ENCODE measurements at places on chromosomes 6 and 20. TPM values are rescaled to one million over a fixed set of nuclear protein-coding genes. Genes with fewer than 3 reads are reported as not detected.

- peaks cover 23% of the 10 kb centered on the region for H3K4me1 ChIP-seq
- no peak for DNase-seq
- no peak overlapping the region for H3K4me3 ChIP-seq
- H3K36me3 ChIP-seq: peaks cover 14% of the 10 kb centered on the region
- no peaks in the 10 kb centered on the region for H3K27me3 ChIP-seq
Measured at GRCh38 chr6:114051031-114051430, 80.1 kb upstream of the HDAC2 start.

- no peak overlapping the region for H3K4me3 ChIP-seq
- H3K27ac ChIP-seq: no peak overlapping the region
- no peak for DNase-seq
- H3K4me1 ChIP-seq: 0 out of 2 replicates have a peak, but pooled peaks cover 7% of the 10 kb centered on the region
Measured at GRCh38 chr20:43728686-43729255, 2.0 kb upstream of the GTSF1L start.

FAM83B gene
- 3.9 TPM for total RNA-seq

DNA sequence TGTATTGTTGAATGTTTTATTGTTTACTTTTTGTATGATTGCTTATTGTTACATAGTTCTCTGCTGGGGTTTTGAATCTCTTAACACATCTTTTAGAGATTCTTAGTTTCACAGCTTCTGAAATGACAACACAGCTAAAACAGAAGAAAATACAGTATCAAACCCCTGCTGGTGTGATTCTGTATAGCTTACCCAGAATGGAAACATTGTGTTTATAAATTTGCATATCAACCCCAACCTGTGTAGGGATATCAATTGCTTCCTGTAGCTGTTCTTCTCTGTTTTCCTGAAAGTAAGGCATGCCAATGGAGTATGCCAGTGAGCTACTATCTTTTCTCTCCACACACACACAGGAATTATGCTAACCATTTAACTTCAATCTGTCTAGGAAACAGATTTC, 64.3 kb upstream of the ID4 start:
- H3K36me3 ChIP-seq: no peaks in the 10 kb centered on the region
- no peak overlapping the region for H3K27ac ChIP-seq
- no peak for DNase-seq
- H3K4me1 ChIP-seq: peaks cover 6% of the 10 kb centered on the region

RNF114 gene
- total RNA-seq: 86.6 TPM

- peaks cover 48% of the 10 kb centered on the region for H3K36me3 ChIP-seq
- H3K4me3 ChIP-seq: no peak overlapping the region
- 0 out of 2 replicates have a peak, but pooled peaks cover under 1% of the 10 kb centered on the region for H3K4me1 ChIP-seq
- DNase-seq: no peak
Measured at GRCh38 chr6:144681334-144681733, 396.2 kb downstream of the UTRN start.

DNA sequence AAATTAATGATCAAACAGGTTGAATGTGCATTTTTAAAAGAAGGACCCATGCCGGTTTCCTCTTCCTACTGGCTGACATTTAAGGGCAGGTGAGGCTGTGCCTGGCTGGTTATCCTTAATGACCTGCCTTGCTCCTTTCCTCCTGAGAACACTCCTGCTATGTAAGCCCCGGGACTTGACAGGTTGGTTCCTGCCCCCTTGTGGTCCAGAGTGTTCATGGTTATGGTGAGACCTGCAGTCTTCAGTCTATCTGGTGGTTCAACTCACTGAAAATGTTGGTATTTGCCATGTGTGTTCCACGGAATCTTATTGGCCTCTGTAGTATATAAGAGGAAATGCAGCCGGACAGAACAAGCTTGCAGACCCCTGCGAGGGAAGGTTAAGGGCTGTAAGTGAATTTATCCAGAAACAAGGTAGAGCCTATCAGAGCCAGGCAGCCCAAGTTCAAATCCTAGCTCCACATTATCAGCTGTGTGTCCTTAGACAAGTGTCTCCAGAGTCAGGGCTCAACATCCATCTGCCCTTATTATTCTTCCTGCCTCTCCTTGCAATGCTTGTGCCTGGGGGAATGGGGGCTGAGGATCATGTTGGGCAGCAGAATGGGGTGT, 5.2 kb upstream of the BPIFA3 start:
- H3K27me3 ChIP-seq: peaks cover 4% of the 10 kb centered on the region
- no peaks in the 10 kb centered on the region for H3K36me3 ChIP-seq
- H3K4me3 ChIP-seq: no peak overlapping the region

DNA sequence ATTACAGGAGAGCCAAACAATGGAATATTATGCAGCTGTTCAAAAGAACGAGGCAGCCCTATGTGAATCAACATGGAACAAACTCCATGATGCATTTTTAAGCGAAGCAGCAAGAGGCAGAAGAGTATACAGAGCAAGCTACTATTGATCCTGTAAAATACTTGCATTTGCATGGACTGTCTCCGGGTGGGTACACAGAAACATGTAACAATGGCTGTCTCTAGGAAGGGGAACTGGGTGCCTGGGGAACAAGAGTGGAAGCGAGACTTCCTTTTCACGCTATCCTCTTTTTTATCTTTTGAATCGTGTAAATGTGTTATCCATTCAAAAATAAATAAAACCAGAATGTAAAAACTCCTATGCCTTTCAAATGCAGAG, 93.3 kb upstream of the SIRPA start:
- no peak for DNase-seq
- no peak overlapping the region for H3K27ac ChIP-seq
- H3K4me3 ChIP-seq: peak overlapping the region; percentile 84
- peaks cover 37% of the 10 kb centered on the region for H3K4me1 ChIP-seq
- H3K36me3 ChIP-seq: no peaks in the 10 kb centered on the region

DNA sequence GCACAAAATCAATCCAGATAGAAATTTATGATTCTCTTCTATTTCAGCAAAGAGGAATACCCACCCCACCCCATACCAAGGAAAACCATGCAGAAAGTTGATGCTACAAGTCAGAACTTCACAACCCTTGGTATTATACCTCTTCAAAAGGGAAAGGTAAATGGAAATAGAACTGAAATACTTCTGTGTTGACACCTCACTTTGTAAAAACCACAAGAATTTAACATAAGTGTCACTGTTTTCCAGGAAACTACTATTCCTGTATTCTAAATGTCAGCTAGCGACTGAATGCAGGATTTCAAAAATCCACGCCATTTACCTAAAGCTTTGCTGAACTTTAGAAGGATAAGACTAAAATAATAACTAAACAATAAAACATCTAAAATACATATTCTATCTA, 3.6 kb downstream of the CPNE1 start:
- H3K36me3 ChIP-seq: no peaks in the 10 kb centered on the region
- H3K27me3 ChIP-seq: no peaks in the 10 kb centered on the region
- H3K27ac ChIP-seq: no peak overlapping the region
- H3K4me3 ChIP-seq: peak overlapping the region; percentile 96
- DNase-seq: no peak

GUCA1A gene
- total RNA-seq: 10.9 TPM

DNA sequence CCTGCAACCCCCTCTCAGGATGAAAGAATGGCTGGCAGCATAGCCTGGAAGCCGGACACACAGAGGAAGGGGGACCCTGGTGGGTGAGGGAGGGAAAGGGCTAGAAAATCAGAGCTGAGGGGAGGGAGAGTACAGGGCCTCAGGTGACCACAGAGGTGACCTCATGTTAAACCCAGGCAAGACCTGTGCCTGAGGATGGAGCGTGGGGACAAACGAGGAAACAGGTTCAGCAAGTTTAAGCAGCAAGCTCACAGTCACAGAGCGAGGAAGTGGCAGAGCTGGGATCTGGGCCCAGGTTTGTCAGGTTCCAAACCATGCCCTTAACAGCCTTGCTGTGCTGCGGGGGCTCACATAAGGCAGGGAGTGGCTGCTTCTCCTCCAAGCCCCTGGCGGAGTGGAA, 4.0 kb upstream of the BPI start:
- H3K36me3 ChIP-seq: no peaks in the 10 kb centered on the region
- peaks cover 11% of the 10 kb centered on the region for H3K4me1 ChIP-seq
- no peak for DNase-seq
- no peak overlapping the region for H3K27ac ChIP-seq

FAM209A gene
- 0.28 TPM for total RNA-seq

DNA sequence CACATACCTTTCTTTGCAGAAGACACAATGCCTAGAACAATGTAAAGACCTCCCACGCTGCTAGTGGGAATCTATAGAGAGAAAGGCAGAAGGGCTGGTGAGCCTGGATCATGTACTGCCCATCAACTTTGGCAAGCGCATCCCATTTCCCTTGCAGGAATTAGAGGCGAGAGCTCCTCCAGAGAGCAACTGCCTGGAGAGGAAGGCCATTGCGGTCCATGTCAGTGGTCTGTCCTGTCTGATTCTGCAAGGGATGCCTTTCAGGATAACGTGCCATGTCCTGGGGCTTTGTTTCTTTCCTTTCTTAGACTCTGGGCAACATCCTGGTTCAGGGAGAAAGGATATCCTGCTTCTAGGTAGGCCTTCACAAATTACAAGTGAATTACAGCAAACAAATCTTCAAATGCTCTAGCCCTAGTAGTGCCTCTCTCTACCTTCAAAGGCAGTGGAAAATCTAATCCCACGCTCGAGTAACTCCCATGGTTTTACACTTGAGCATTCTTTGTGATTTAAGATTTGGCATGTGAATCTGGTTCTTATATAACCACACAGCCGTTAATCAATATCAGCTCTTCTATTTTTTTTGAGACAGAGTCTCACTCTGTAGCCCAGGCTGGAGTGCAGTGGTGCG, 38.5 kb downstream of the GCNT2 start:
- peak overlapping the region; percentile 94 for H3K4me3 ChIP-seq
- peaks cover 72% of the 10 kb centered on the region for H3K4me1 ChIP-seq
- no peak for DNase-seq
- H3K36me3 ChIP-seq: peaks cover 31% of the 10 kb centered on the region

- no peaks in the 10 kb centered on the region for H3K27me3 ChIP-seq
- peaks cover 3% of the 10 kb centered on the region for H3K36me3 ChIP-seq
- H3K4me3 ChIP-seq: no peak overlapping the region
- no peaks in the 10 kb centered on the region for H3K4me1 ChIP-seq
- no peak overlapping the region for H3K27ac ChIP-seq
- DNase-seq: no peak
Measured at GRCh38 chr6:158121335-158121734, 46.7 kb downstream of the SERAC1 start.

GRCh38 chr20:1424336-1424735, 31.5 kb upstream of the FKBP1A start:
- H3K27ac ChIP-seq: peak overlapping the region; percentile 42
- no peak overlapping the region for H3K4me3 ChIP-seq
- H3K4me1 ChIP-seq: peaks cover 40% of the 10 kb centered on the region
- H3K27me3 ChIP-seq: peaks cover 2% of the 10 kb centered on the region

GZF1 gene
- 9.5 TPM for total RNA-seq

DNA sequence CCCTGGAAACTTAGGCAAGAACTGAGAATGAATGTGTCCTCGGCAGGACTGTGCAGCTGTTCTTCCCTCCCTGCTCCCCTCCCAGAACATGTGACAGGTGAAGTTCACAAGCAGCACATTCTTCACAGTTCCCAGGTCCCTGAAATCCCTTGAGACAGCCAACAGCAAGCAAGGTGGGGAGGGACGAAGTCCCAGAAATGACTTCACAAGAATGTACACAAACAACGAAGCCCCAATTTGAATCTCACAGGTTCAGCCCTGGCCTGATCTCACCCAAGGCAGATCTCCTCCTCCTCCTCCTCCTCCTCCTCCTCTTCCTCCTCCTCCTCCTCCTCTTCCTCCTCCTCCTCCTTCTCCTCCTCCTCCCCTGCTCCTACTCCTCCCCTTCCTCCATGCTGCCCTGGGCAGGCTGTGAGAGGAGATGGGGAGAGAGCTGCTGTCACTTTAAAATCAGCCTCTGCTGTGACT, 32.4 kb downstream of the WRNIP1 start:
- no peak overlapping the region for H3K4me3 ChIP-seq
- H3K36me3 ChIP-seq: peaks cover 8% of the 10 kb centered on the region
- H3K4me1 ChIP-seq: peaks cover 8% of the 10 kb centered on the region
- no peaks in the 10 kb centered on the region for H3K27me3 ChIP-seq

LMBRD1 gene
- 14.9 TPM for total RNA-seq

DNA sequence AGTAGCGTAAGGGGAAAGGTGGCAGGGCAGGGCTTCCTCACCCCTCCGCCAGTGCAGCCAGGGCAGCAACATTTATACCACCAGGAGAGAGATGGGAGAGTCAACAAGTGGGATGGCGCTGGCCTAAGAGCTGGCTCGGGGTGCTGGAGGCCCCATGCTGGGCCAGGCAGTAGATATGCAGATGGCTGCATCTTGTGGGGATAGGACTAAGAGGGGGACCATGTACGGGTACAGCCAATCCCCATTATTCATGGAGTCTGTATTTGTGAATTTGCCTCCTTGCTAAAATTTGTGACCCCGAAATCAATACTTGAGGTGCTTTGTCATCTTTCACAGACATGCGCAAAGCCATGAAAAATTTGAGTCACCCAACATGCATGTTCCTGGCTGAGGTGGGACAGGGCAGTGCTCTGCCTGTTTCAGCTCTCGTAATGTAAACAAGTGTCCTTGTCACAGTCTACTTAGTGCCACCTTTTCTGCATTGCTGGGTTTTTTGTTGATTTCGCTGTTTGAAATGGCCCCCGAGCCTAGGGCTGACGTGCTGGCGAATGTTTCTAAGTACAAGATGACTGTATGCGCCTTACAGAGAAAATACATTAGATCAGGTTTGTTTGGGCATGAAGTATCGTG, 27.5 kb upstream of the TAF8 start:
- no peaks in the 10 kb centered on the region for H3K36me3 ChIP-seq
- H3K4me3 ChIP-seq: no peak overlapping the region
- H3K4me1 ChIP-seq: peaks cover 16% of the 10 kb centered on the region

DNA sequence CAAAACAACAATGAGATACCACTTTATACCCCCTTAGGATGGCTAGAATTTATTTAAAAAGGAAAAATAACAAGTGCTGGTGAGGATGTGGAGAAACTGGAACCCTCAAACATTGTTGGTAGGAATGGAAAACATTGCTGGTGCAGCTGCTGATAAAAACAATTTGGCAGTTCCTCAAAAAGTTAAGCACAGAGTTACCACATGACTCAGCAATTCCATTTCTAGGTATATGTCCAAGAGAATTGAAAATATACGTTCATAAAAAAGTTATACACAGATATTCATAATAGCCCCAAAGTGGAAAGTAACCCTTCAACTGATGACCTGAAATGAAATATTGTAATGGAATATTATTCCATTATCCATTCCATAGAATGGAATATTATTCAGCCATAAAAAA, 55.0 kb downstream of the CD83 start:
- H3K27me3 ChIP-seq: no peaks in the 10 kb centered on the region
- no peaks in the 10 kb centered on the region for H3K4me1 ChIP-seq
- H3K36me3 ChIP-seq: peaks cover 37% of the 10 kb centered on the region

- H3K36me3 ChIP-seq: peaks cover 5% of the 10 kb centered on the region
- no peak overlapping the region for H3K4me3 ChIP-seq
- no peak for DNase-seq
- H3K27ac ChIP-seq: no peak overlapping the region
Measured at GRCh38 chr20:46358346-46359058, 47.9 kb downstream of the ELMO2 start.

DNA sequence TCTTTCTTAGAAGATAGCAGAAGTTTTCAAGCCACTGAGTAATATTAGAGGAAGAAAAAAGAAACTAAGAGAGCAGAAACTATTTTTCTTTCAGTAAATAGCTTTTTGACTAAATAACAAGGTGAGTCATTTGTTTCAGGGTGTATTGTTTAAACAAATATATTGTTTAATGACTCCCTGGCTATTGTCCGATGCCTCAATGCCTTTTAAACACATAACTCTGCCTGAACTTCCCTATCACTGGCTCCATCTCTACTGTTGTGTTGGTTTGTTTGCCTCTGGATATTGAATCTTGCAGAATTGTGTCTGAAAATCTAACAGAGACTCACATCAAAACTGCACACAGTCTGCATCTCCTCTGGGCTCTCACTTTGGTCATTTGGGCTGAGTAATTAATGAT, 19.6 kb upstream of the CLIC5 start:
- H3K36me3 ChIP-seq: no peaks in the 10 kb centered on the region
- H3K27me3 ChIP-seq: no peaks in the 10 kb centered on the region
- H3K4me3 ChIP-seq: no peak overlapping the region
- peaks cover 12% of the 10 kb centered on the region for H3K4me1 ChIP-seq
- no peak for DNase-seq

Data from WTC11 (cell line).